Activated CD4-positive, alpha-beta T cell treated with anti-CD3 and anti-CD28 coated beads for 24 hours (primary cell): ENCODE measurements at places on chromosomes 4 and X.

DNA sequence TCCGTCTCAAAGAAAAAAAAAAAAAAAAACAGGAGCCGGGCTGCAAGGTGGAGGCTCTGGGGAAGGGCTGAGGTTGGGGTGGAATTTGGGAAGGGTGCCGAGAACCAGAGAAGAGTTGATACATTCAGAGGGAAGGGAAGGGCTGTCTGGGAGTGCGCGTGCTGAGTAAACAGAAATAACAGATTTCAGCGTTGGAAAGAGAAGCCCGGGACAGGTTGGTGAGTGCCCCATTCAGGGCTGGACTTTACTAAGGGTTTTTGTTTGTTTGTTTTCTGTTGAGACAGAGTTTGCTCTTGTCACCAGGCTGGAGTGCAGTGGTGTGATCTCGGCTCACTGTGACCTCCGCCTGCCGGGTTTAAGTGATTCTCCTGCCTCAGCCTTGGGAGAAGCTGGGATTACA, 1.7 kb upstream of the IL3RA start:
- DNase-seq: no peak

- no peak for DNase-seq
Measured at GRCh38 chrX:87064502-87064901, 453.1 kb upstream of the KLHL4 start.

DNA sequence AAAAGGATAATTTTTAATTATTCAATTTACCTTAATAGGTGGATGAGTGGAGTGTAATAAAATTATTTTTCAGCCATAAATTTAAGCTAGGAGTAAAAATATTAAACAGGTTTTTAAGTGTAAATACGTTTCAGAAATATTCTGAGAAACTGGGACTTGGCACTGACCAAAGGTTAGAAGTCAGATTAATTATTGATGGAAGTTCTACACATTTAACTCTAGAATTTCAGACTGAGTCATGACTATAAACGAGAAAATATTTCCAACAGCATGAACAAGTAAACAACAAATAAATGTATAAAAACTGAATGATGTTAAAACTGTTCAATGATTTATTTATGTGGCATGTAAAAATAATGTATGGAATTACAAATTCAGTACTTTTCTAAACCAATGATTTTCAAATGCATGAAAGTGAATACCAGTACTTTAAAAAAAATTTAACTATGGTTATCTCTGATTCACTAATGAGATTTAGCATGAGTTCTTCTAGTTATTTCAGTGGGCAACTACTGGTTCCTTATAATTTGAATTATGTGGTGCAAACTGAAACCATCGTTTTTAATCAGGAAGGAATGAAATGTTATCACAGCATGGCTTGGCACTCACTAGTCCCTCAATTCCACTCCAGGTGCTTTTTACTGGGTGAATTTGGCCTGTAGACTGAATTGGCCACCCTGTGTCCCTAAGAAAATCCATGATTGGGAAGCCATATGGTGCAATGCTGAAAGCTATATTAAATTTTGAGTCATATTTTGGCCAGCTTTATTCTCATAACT, 244.2 kb downstream of the FSTL5 start:
- no peak for DNase-seq

DNA sequence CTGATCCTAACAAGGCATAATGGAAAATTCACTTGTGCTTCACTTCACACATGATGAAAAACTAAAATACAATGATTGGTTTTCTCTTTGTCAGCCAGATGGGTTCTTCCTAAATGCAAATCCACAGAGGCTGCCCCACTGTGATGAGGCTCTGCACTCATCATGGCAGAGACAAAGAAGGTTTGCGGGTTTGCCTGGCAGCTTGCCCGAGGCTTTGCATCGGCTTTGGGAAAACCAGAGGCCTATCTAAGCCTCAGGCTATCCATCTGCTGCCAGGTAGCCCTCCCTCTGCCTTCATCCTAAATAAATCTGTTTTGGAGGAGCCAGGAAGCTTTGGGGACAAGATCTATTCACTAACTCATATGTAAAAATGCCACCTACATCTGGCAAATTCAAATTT, 244.2 kb downstream of the PACRGL start:
- no peak for DNase-seq

DNA sequence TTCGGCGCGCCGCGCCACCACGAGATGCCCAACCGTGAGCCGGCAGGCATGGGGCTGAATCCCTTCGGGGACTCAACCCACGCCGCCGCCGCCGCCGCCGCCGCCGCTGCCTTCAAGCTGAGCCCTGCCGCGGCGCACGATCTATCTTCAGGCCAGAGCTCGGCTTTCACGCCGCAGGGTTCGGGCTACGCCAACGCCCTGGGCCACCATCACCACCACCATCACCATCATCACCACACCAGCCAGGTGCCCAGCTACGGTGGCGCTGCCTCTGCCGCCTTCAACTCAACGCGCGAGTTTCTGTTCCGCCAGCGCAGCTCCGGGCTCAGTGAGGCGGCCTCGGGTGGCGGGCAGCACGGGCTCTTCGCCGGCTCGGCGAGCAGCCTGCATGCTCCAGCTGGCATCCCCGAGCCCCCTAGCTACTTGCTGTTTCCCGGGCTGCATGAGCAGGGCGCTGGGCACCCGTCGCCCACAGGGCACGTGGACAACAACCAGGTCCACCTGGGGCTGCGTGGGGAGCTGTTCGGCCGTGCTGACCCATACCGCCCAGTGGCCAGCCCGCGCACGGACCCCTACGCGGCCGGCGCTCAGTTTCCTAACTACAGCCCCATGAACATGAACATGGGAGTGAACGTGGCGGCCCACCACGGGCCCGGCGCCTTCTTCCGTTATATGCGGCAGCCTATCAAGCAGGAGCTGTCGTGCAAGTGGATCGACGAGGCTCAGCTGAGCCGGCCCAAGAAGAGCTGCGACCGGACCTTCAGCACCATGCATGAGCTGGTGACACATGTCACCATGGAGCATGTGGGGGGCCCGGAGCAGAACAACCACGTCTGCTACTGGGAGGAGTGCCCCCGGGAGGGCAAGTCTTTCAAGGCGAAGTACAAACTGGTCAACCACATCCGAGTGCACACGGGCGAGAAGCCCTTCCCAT, 1.1 kb downstream of the ZIC3 start:
- no peak for DNase-seq

GRCh38 chrX:111447298-111447697, 35.3 kb upstream of the DCX start:
- DNase-seq: no peak

DNA sequence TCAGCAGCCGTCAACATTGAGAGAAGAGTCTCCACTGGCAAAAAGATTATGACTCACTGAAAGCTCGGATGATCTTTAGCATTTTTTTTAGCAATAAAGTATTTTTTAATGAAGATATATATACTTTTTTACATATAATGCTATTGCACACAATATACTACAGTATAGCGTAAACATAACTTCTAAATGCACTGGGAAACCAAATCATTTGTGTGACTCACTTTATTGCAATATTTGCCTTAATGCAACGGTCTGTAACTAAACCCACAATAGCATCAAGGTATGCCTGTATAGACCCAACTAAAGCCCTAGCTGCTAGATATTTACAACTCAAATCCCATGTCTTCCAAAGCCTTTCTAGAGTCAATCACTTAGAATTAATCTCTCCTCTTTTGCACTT, 52.3 kb upstream of the EDNRA start:
- no peak for DNase-seq

- no peak for DNase-seq
Measured at GRCh38 chrX:153030801-153031200, 25.5 kb upstream of the PNMA3 start.

DNA sequence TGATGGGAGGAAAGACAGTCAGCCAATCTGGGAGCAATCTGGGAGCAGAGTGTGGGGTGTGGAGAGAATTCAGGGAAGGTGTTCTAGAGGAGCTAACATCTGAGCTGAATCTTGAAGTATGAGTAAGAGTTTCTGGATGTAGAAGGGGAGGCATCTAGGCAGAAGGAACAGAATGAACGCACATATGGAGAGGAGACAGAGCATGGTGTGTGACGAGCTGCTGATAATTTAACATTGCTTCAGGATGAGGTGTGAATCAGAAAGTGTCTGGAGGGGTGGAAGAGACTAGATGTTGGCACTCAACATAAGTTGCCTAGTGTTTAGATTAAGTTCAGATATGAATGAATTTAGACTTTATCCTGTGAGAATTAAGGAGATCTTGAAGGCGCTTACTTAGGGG, 58.9 kb downstream of the CPE start:
- DNase-seq: no peak

DNA sequence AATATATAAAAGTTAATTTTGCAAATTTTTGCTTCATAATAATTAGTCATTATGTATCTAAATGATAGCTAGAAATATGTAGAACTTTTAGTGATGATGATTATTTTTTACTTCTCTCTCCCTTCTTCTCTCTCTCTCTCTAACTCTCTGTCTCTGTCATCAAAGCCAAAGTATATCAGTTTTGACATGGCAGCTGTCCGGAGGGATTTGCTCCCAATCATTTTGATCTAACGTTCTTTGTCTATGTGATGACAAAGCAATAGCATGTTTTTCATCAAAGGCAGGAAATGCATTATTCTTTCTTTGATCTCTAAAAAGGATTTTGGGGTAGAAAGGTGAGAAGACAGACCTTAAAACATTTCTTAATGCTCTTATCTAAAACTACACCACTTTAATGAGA, 402.1 kb downstream of the PDGFC start:
- DNase-seq: no peak

GRCh38 chr4:77177199-77177598, 20.2 kb downstream of the CCNG2 start:
- no peak for DNase-seq

- no peak for DNase-seq
Measured at GRCh38 chrX:2434270-2435163, 66.3 kb downstream of the DHRSX start.

- no peak for DNase-seq
Measured at GRCh38 chr4:182884040-182884439, 33.1 kb downstream of the DCTD start.

DNA sequence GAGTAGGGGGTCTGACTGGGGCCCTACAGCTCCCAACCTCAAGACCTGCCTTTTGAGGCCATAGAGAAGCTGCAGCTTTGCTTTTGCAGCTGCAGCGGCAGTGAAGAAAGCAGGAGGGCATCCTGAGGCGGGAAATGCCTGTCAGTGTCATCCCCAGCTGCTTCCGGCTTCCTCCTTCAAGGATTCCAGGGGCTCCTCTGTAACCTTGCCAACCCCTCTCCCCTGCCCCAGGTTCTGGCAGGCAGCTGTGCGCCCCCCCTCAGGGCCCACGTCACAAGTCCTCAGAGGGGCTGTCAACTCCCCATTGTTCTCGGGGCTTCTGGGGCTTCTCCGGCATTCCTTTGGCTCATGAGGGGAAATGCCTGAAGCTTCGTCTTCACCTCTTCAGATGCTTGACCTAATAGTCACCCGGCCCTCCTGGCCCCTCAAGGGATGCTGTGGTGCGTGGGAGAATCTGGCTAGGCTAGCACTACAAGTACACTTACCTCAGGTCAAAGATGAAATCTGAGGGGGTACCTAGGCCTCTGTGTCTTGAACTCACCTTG, 31.9 kb downstream of the APLN start:
- DNase-seq: no peak

DNA sequence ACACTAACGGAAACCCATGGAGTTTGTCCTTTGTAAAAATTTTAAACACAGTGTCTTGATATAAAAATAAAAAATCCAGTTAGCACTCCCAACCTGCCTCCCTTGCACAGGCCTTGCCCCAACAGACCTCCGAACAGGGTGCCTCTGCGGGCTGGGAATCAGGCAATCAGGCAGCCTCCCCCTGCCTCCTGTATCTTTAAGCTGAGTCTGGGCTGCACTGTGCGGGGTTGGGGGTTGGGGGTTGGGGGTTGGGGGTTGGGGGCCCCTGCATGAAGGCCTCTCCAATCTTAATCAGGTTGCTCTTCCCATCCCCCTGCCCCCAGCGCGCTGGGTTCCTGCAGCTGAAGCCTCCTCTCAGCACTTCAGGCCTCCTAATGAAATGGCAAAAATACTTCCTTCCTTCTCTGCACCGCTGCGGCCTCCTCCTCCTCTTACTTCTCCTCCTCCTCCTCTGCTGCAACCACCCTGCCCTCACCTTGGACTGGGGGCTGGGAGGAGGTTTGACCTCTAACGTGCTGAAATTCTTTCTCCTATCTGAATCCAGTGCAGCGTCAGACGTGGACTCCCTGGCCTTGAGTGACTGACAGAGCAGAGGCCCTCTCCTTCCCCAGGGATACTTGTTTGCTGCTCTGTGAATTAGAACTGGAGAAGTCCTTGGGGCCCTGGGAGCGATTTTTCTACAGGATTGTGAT, 26.6 kb downstream of the NLGN3 start:
- DNase-seq: no peak

DNA sequence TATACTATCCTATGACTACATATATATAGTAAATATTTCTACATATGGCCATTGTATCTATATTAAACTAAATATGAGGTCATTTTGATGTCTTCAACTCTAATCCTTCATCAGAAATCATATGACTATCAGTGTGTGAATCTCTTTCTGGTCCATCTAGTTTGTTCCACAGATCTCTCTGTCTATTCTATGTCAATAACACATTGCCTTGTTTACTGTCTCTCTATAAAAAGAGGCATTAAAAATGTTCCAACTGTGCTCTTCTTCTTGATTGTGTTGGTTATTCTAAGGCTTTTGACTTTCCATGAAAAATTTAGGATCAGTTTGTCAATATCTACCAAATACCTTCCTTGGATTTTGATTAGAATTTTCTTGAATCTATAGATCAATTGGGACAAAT, 338.3 kb upstream of the FSTL5 start:
- DNase-seq: no peak

DNA sequence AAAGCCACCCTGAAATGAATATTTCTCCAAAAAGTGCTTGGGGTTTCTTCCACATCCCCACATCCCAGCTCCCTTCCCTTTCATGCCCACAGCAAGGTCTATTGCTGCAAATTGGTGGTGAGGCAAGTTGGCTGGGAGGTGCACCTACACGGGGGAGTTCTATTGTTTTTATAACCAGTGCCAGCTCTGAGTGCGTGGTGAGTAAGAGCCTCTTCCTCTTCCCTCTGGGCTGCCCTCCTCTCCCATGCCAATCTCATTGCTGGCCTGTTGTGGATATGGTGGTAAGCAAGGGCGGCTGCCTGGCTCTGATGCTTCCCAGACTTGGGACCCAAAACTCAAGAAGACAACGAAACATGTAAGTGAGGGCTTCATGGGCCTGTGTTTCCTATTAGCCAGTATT, 204.3 kb downstream of the SHROOM3 start:
- no peak for DNase-seq
